Cerebellum (tissue), 4 donors: ENCODE measurements at places on chromosomes 1 and 21. TPM values are rescaled to one million over a fixed set of nuclear protein-coding genes. Genes with fewer than 3 reads are reported as not detected.

DNA sequence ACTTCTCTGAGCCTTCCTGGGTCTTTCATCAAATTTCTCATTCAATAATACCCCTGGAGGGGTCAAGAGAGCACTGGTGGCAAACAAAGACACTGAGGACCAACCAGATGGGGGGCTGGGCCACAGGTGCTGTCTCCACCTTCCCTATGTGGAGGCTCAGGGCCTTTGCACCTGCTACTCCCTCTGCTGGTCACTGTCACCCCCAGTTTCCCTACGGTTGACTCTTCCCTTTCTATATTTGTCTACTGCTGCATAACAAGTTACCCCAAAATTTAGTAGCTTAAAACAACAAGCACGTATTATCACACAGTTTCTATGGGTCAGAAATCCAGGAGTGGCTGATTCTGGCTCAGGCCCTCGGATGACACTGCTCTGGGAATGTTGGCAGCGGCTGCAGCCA is 138.8 kb upstream of the RUNX3 start:
- DNase-seq = no peak

RHD gene
- total RNA-seq = 0.64 TPM

- DNase-seq = peak; percentile 43
Observed at GRCh38 chr1:15876357-15877055, 29.0 kb downstream of the SPEN start.

DNA sequence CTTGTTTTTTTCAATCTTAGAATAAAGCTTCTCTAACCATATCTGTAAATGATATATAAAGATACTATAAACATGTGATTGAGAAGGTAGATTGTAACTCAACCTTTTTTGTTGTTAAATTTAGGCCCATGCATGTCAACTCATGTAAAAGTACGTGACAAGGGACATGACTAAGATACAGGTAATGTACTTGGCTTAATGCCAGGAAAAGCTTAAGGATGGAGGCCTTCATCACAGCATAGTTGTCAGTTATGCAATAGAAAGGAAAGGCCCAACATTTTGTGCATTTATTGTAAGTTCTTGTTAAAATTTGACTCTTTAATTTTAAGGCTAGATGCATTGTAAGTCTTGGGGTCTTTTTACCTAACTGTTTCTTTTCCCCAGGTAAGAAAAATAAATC is 305.1 kb downstream of the LTN1 start:
- DNase-seq = no peak

JMJD4 gene
- total RNA-seq = 12.5 TPM

LRRC3 gene
- 6.4 TPM for total RNA-seq

- DNase-seq = no peak
Observed at GRCh38 chr1:37169743-37170275, 135.5 kb upstream of the GRIK3 start.

DNA sequence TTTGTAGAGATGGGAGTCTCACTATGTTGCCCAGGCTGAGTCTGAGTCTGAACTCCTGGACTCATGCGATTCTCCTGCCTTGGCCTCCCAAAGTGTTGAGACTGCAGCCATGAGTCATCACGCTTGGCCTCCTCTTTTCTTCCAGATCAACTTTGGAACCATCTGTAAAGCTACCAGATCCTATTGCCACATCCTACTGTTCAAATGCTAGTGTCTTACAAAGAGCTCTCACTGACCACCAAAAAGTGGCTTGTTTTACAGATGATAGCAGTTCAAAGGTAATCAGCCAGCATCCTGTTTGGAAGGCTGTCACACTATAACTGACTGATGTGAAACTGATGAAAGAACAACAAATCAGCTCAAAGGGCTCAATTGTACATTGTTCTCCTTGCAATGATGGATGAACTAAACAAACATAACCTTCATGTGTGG is 221.6 kb downstream of the AKT3 start:
- no peak for DNase-seq

- DNase-seq = no peak
Observed at GRCh38 chr1:159591981-159592380, 4.4 kb downstream of the APCS start.

DNA sequence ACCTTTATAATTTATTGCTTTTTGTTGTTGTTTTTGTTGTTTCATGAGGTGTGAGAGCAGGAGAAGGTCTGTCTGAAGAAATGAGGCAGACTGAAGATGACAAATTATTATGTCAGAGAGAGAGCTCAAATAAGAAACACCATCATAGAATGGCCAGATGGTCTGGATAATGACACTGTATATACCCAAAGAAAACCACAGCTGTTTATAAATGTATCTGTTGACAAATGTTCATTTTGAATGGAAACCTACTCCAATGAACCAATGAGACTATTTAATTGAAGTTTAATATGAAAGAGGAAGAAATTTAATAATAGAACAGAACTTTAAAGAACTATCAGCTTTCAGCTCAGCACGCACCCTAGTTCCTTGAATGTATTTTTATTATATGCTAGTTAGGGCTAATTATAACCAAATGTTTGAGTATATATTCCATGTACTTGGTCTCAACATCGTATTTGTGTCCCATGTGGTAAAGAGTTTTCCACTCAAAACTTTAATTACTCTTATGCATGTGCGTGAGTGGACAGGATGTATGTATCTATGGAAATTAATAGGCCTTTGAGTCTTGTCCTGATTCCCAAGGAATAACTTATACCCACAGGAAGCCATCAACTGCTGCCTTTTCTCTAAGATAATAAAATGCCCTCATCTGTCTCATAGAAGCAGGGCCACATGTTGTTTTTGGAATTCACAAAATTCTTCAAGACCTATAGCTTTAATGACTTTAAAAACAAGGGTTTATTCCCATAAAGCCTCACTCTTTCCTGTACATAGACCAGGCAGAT is 202.7 kb downstream of the KCNK2 start:
- no peak for DNase-seq

FAM177B gene
- total RNA-seq = 0.18 TPM

GRCh38 chr1:44546403-44547053 is 127.8 kb downstream of the TMEM53 start:
- DNase-seq = no peak

CDK18 gene
- total RNA-seq = 1.00 TPM

DNA sequence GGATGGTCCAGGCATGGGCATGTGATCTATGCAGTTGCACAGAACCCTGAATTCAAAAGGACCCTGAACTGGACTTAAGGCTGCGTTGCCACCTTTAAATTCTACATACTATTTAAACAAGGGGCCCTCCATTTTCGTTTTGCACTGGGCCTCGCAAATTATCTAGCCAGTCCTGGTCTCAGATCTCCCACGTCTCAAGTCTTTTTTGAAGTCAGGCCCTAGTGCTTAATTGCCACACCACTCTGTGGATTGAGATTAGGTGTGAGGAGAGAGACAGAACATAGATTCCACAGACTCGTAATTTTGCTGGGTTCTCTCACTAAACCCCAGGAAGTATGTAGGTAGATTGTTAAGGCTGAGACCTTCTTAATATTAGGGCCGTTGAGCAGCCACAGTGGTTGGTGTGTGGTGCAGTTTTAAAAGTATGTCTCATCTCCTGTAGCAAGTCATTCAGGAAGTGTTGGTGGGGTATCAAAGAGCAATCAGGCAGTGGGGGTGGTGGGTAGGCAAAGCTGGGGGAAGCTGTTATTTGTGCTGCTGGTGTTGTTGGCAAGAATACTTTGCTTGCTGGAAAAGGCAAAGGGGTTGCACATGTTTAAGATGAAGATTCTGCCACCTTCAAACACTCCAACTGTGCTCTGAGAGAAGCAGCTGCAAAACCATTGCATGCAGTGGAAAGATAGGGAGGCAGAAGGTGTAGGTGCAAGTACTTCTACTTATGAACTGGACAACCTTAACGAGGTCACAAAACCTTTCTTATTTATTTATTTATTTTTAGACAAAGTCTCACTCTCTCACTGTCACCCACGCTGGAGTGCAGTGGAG is 11.2 kb downstream of the CD84 start:
- DNase-seq = no peak

F13B gene
- not detected for total RNA-seq

GRCh38 chr1:20078171-20078651 is 8.2 kb downstream of the PLA2G5 start:
- DNase-seq = no peak

GRCh38 chr21:31647650-31648049 is 11.8 kb upstream of the SOD1 start:
- DNase-seq = no peak

DNA sequence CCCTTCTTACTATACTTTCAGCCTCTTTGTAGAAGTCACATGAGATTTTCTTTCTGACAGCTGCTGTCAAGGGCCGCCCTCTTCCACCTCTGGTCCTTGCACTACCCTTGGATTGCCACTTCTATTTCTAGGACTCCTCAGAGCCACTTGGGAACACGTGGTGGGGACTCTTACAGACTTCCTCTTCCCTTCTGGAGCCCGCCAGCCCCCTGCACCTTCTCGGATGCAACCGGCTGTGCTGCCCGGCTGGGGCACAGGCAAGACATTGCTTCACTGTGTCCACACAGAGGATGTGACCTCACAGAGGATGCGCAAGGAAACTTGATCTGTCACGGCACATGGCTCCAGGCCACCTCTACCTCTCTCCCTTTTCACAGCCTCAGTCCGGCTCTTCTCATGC is 2.4 kb upstream of the IKBKE start:
- no peak for DNase-seq

- DNase-seq = peak; percentile 22
Observed at GRCh38 chr1:204151552-204152309, at the start of gene ETNK2. Gene ETNK2 (minus strand): TSS chr1:204152044. CDS start chr1:204151852, 192 bp downstream.

LORICRIN gene
- total RNA-seq = not detected

DNA sequence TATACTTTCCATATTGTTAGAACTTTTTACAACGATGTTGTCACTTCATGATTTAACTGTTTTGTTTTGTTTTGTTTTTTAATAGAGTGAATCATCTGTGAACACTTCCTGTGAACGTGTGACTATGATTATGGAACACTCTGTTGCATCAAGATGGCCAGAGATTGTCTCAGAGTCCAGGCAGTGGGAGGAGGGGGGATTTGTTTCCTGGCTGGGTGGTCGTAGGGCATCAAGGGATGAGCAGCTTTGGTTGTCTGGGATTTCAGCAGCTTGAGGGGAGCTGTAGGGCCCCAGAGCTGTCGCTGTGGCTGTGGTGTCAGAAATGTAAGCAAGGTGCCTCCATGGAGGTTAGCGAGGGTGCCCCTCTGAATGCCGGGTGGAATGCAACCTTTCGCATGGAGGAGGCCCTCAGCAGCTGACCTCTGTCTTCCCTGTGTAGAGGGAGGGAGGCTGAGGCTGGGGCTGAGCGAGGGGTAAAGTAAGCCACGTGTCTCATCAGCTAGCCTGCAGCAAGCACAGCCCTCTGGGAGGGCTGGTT is 21.4 kb downstream of the NEK2 start:
- DNase-seq = no peak

GRCh38 chr1:26747048-26747447 is 40.7 kb upstream of the PIGV start:
- DNase-seq = no peak

TNFRSF4 gene
- total RNA-seq = not detected

- DNase-seq = no peak
Observed at GRCh38 chr1:202569393-202570322, 140.6 kb downstream of the SYT2 start.

RGS13 gene
- not detected for total RNA-seq

PRR9 gene
- total RNA-seq = not detected

DNA sequence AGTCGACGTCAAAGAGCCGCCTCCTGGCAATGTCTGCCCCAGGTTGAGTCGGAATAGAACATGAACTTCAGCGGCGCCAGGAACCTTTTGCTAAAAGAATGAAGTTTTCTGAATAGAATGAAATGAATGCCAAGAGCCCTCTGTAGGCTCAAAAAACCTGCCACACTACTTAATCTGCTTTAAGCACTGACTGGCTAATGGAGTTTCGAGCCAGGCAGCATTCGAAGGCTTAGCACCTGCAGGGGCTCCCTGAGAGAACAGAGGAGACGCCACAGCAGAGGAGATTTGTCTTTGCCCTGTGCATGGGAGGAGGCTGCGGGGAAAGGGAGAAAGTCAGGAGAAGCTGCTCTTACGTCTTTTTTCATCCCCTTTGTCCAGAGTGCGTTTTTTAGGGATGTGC is 641.7 kb downstream of the AJAP1 start:
- DNase-seq = no peak

DNA sequence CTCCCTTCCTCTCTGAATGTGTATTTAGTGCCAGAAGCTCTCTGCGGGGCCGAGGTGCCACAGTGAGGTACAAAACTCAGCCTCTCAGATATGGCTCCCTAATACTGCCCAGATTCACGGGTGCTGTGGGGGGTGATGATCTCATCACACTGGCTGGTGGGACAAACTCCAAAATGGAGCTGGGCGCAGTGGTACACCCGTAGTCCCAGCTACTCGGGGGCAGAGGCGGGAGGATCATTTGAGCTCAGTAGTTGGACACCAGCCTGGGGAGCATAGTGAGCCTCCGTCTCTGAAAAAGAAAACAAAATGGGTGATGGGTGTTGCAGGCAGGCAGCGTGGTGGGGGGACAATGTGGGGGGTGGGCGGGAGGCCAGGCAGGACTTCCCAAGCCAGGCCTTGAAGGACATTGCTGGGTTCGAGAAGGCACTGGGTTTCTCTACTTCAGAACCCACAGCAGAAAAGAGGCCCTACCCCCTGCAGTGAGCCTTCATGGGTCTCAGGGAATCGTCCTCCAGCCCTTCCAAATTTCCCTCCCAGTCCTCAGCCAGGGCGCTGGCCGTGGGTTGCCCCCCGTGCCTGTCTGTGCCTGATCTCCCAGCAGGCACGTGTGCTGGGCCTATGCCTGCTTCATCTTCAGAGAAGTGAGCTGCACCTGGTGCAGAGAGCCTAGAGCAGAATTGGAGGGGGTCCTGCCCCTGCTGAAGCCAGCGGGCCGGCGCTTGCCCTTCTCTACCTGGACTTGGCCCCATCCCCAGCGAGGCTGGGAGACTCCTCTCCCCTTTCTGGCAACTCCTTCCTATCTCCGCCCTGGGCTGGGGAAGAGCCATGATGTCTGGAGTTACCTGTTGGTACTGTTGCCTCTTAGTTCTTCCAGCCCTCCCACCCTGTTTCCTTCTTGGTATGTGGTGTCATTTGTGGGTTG is 14.0 kb downstream of the H6PD start:
- no peak for DNase-seq

- DNase-seq = no peak
Observed at GRCh38 chr1:11499601-11500331, 20.8 kb downstream of the DISP3 start.

GRCh38 chr1:227120826-227121225 is 180.7 kb downstream of the COQ8A start:
- DNase-seq = no peak

GRCh38 chr1:31517301-31517700 is 59.0 kb upstream of the TINAGL1 start:
- no peak for DNase-seq

- DNase-seq = no peak
Observed at GRCh38 chr1:167293057-167293456, 72.4 kb downstream of the POU2F1 start.

DNA sequence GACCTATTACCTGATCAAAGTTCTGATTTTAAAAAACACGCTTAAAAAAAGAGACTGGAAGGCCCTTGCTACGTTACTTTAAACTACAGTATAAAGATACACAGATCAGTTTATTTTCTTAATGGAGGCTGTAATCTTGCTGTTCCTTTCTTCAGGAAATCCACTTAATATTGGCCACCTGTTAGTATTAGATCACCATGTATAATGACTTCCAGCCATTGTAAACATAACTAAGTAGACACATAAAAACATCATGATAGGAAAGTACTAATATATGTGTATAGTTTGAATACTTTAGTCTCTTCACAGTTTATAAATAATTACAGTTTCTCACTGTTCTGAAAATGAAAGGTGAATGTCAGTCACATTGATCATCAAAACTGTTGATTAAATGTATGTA is 68.6 kb downstream of the ADGRL2 start:
- no peak for DNase-seq

NBPF4 gene
- not detected for total RNA-seq

GRCh38 chr21:41973861-41974751 is 20.3 kb upstream of the C2CD2 start:
- DNase-seq = no peak
